ENCODE measurements at places on chromosomes 11 and 22. TPM values are rescaled to one million over a fixed set of nuclear protein-coding genes. Genes with fewer than 3 reads are reported as not detected.

Gene RAB39A
- not detected for polyA plus RNA-seq

Gene FGF3
- polyA plus RNA-seq, result not detected

Gene HBE1
- not detected for polyA plus RNA-seq

Gene CRYBB2
- polyA plus RNA-seq, result not detected

Gene TIMP3
- polyA plus RNA-seq, result not detected

Gene DENND5A
- polyA plus RNA-seq, result 2.2 TPM

Gene NRIP3
- not detected for polyA plus RNA-seq

DNA sequence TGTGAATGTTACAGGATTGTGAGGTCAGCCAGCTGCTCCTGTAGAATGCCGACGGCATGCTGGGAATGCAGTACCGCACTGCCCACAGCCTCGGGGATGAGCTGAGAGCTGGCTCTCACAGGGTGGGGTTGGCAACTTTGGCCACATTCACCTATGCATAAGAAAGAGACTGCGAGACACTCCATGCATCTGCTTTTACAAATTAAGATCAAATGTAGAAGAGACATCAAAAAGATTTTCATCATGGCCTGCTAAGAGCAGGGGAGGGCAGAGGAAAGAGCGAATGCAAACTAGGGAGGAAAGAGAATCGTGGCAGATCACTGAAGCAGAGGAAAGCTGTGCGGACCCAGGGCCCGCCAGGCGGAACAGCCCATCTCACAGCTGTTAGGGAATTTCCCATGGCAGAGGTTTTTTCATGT, 49.8 kb upstream of the SPATA19 start:
- no peak for DNase-seq

GRCh38 chr22:50544078-50544745, 1.5 kb upstream of the KLHDC7B start:
- peak; percentile 70 for DNase-seq

DNA sequence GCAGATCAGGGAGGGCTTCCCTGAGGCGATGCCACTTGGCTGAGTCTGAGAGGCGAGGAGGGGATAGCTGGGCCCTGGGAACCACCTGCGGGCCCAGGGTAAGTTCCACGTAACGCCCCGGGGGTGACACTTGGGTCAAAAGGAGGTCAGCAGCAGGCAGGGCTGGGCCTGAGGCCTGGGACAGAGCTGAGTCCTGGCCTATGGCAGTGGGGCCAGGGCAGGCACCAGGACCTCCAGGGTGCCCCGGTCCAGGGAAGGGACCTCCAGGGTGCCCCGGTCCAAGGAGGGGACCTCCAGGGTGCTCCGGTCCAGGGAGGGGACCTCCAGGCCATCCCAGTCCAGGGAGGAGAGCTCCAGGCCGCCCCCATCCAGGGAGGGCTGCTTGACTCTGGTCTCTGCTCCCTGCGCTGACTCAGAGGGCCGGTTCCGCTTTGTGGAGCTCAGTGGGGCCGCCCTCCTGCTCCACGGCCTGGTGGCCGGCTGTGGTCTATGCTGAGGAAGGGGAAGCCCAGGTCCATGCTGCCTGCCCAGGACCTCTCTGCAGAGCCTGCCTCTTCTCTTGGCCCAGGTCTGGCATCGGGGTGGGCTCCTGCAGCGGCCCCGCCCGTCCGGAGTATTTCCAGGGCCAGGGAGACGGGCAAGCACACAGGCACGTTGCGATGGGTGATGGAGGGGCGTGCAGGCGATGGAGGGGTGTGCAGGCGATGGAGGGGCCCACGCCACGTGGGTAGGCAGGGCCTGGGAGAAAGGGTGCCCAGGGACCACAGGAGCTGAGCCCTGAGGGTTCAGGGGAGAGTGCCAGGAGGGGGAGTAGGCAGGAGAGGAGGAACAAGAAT, 19.5 kb upstream of the WNT7B start:
- no peak for DNase-seq

- no peak for DNase-seq
Observed at GRCh38 chr11:61293867-61294716, 1.0 kb downstream of the VWCE start.

GRCh38 chr22:30562366-30562765, 12.1 kb downstream of the GAL3ST1 start:
- no peak for DNase-seq

GRCh38 chr22:46250783-46251125, 661 bp upstream of the CDPF1 start:
- DNase-seq, result no peak

- peak; percentile 3 for DNase-seq
Observed at GRCh38 chr11:122491509-122491908, 164.0 kb upstream of the UBASH3B start.

- no peak for DNase-seq
Observed at GRCh38 chr11:17443423-17443822, 33.2 kb downstream of the ABCC8 start.

- DNase-seq, result no peak
Observed at GRCh38 chr11:91880660-91881059, 344.0 kb upstream of the FAT3 start.

All from CD4-positive, CD25-positive, alpha-beta regulatory T cell (primary cell).